HFFc6 (cell line): ENCODE measurements at places on chromosomes 13 and 19. TPM values are rescaled to one million over a fixed set of nuclear protein-coding genes. Genes with fewer than 3 reads are reported as not detected.

CGB5 gene
- not detected in 3 replicates for total RNA-seq

- no peaks in the 10 kb centered on the region; the same call in 1 of the 2 replicates for H3K4me1 ChIP-seq
- peaks cover 40% of the 10 kb centered on the region for H3K27me3 ChIP-seq
These were observed 3.1 kb downstream of the CEACAM3 start for GRCh38 chr19:41799444-41800000.

- H3K36me3 ChIP-seq: 0 out of 2 replicates have a peak, but pooled peaks cover under 1% of the 10 kb centered on the region
- no peak overlapping the region for H3K4me3 ChIP-seq
- no peak for DNase-seq
These were observed 10.3 kb downstream of the TNFSF9 start for GRCh38 chr19:6540918-6541689.

CTXN1 gene
- 6.1 to 14.0 TPM (median 10.9 TPM) in 3 replicates for total RNA-seq

- no peak overlapping the region for H3K4me3 ChIP-seq
- no peak overlapping the region for H3K27ac ChIP-seq
- H3K27me3 ChIP-seq: peaks cover 21% of the 10 kb centered on the region
- H3K4me1 ChIP-seq: no peaks in the 10 kb centered on the region; the same call in 1 of the 2 replicates
- DNase-seq: no peak
These were observed 74.9 kb upstream of the SPATA13 start for GRCh38 chr13:24085662-24086061.

NLRP4 gene
- total RNA-seq: not detected in 3 replicates

SKA3 gene
- 10.6 to 23.8 TPM (median 19.6 TPM) in 3 replicates for total RNA-seq

GRCh38 chr19:38076337-38076736 is 147.7 kb downstream of the DPF1 start:
- peaks cover 12% of the 10 kb centered on the region for H3K27me3 ChIP-seq
- no peak for DNase-seq
- peaks cover 22% of the 10 kb centered on the region for H3K36me3 ChIP-seq
- H3K4me3 ChIP-seq: no peak overlapping the region
- peaks cover 45% of the 10 kb centered on the region for H3K4me1 ChIP-seq
- no peak overlapping the region; the same call in 1 of the 2 replicates for H3K27ac ChIP-seq

DNA sequence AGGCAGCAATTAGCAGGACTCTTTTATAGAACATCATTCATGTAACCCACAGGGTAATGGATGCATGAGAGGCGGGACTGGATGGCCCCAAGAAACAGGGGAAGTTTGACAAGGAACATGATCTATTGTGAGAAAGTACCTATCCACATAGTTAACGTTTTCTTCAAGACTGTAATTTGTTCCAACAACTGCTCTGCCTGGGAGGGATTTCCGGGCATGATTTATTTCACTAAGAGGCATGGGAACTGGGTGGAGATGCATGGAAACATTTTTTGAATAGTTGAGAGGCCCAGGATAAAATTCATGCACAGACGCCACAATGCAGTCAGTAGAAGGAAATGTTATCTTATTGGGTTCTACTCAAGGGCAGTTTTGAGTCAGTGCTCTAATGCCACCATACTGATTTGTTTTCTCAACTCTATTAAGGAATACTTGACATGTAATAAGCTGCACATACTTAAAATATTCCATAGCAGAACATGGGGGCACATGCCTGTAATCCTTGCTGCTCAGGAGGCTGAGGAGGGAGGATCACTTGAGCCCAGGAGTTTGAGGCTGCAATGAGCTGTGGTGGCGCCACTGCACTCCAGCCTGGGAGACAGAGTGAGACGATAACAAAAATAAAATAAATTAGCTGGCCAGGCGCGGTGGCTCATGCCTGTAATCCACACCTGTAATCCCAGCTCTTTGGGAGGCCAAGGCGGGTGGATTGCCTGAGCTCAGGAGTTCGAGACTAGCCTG is 9.9 kb upstream of the ATG4D start:
- peak overlapping the region; percentile 90 for H3K27ac ChIP-seq
- 0 out of 2 replicates have a peak, but pooled peaks cover 6% of the 10 kb centered on the region for H3K36me3 ChIP-seq

- peaks cover under 1% of the 10 kb centered on the region for H3K4me1 ChIP-seq
- H3K4me3 ChIP-seq: no peak overlapping the region
- no peak overlapping the region for H3K27ac ChIP-seq
- H3K36me3 ChIP-seq: no peaks in the 10 kb centered on the region
- DNase-seq: no peak
- H3K27me3 ChIP-seq: peaks cover 3% of the 10 kb centered on the region; the same call in 1 of the 2 replicates
These were observed 11.2 kb downstream of the WIZ start for GRCh38 chr19:15438577-15438976.

SPATA13 gene
- 5.5 to 8.6 TPM (median 8.0 TPM) in 3 replicates for total RNA-seq

ZNF154 gene
- 0.13 TPM in 1 of 3 replicates, not detected in the others for total RNA-seq

B3GNT3 gene
- not detected in 3 replicates for total RNA-seq

DNA sequence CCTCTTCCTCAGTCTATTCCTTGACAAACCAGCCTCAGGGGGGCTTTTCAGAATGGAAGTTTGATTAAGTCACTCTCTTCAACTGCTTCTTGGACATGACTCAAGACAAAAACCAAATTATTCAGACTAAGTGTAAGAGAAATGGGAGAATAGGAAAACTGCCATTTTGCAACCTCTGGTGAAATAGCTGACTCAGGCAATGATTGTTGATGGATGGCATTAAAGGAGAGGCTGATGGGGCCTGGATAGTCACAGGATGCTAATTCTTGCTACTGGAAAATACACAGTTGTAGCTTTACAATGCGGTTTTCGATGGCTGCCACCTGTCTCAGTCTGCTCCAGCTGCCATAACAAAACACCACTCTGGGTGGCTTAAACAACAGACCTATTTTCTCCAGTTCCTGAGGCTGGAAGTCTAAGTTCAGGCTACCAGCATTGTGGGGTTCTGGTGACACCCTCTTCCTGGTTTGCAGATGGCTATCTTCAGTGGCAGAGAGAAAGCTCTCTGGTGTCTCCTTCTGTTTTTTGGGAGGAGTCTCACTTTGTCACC is 6.1 kb downstream of the NOSIP start:
- no peak for DNase-seq
- peak overlapping the region; percentile 36; the same call in 1 of the 2 replicates for H3K27ac ChIP-seq
- no peaks in the 10 kb centered on the region; the same call in 1 of the 2 replicates for H3K36me3 ChIP-seq

DNA sequence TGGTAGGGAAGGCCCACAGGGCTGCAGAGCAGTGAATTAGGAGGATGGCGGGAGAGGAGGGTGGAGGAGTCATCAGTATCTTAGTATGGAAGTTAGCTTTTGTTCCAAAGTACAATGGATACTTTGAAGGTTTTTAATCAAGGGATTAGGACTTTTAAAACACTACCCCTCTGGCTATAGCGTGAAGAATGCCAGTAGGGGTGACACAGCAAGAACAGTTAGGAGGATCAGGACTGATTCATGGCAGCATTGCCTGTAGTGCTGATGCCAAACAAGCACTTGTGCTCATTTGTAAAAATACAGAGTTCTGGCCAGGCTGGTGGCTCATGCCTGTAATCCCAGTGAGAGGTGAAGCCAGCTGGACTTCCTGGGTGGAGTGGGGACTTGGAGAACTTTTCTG is 46.2 kb downstream of the SKA3 start:
- H3K4me1 ChIP-seq: peaks cover 14% of the 10 kb centered on the region
- H3K27me3 ChIP-seq: no peaks in the 10 kb centered on the region; the same call in 1 of the 2 replicates
- DNase-seq: no peak
- peak overlapping the region; percentile 14 for H3K27ac ChIP-seq
- H3K36me3 ChIP-seq: no peaks in the 10 kb centered on the region
- H3K4me3 ChIP-seq: no peak overlapping the region

FAM124A gene
- total RNA-seq: not detected in 3 replicates

DNA sequence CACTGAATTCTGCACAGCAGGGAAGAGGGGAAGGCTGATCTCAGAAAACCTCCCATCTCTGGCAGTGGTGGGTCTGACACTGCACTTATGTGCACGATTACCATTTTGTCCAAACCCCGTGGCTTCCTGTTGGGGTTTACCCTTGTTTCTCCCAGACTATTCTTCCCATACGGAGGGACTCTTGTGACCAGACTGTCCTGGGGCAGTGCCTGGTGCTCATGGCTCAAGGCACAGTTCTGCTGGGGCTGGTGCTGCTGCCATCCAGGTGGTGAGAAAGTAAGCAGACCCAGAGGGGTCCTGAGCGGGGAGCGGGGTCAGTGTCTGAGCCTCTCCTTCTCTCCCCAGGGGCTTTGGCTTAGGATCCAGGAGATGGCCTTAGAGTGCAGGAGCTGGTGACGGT is 5.1 kb upstream of the SIGLEC9 start:
- no peaks in the 10 kb centered on the region for H3K36me3 ChIP-seq
- no peak for DNase-seq
- H3K4me3 ChIP-seq: no peak overlapping the region
- peaks cover 31% of the 10 kb centered on the region for H3K27me3 ChIP-seq

- H3K27me3 ChIP-seq: no peaks in the 10 kb centered on the region
- DNase-seq: peak; percentile 62
- peaks cover 10% of the 10 kb centered on the region for H3K36me3 ChIP-seq
- no peak overlapping the region for H3K27ac ChIP-seq
These were observed 34.0 kb downstream of the GPC6 start for GRCh38 chr13:93260591-93260990.

DNA sequence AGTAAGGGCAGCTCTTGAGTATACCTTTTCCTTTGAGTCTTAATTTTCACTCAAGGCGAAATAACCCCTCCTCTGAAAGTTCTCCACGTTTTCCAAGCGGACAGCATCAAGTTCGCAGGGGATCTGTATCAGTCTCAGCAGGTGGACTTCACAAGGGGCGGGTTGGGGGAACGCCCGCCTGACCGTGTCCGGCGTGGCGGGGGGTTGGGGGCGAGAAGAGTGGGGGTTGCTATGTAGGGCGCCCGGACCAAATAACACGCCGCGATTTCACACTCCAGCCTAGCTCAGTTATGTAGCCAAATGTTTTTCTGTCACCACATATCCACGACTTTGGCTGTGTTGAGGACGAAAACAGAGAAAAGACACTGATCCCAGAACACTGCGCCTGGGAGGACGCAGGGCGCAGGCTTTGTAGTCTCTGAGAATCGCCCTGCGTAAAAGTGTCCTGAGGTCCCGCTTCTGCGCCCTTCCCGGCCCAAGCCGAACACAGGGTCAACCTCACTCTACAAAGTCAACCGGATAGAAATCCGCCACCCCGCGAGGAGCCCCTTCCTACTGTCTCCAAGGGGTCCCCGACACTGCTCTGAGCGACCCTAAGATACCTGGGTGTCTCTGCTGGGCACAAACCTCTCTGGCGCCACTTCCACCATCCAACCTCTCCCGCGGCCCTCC is 524 bp downstream of the RUBCNL start:
- peaks cover 6% of the 10 kb centered on the region; the same call in 1 of the 2 replicates for H3K4me1 ChIP-seq
- DNase-seq: no peak
- no peak overlapping the region for H3K4me3 ChIP-seq
- no peaks in the 10 kb centered on the region for H3K36me3 ChIP-seq

DNA sequence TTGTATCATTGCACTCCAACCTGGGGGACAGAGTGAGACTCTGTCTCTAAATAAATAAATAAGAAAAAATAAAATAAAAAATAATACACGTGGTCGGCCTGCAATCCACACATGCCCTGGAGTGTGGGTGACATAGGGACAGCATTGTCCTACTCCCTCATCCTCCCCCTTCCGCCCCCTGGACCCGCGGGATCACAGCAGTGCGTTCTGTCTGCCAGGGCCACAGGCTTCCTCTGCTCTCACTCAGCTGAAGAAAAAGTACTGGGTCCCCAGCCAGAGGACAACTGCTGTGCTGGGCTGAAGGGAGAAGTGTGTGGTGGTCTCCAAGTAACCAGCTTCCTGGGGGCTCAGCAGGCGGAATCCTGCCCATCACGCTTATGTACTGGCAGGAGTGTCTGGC is 6.3 kb downstream of the BCAT2 start:
- H3K27me3 ChIP-seq: no peaks in the 10 kb centered on the region; the same call in 1 of the 2 replicates
- H3K4me1 ChIP-seq: peaks cover 8% of the 10 kb centered on the region
- no peak overlapping the region for H3K4me3 ChIP-seq
- no peak for DNase-seq
- no peaks in the 10 kb centered on the region for H3K36me3 ChIP-seq

DNA sequence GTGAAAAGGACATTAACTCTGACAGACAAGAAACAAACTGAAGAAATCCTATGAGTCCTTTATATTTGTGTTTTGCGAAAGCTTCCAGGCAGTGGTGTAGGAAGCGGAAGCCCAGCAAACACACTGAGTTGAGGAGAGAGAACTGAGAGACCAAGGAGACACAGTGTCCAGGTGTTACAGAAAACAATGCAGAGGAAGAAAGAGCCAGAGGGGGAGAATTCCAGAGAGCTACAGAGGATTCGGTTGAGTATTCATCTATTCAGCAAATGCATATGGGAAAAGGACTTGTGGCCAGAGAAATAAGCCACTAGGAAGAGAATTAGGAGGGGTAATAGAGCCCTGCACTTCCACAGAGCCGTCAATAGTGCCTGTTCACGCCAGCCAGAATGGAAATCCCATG is 183.5 kb downstream of the LIG4 start:
- H3K27ac ChIP-seq: no peak overlapping the region
- H3K27me3 ChIP-seq: no peaks in the 10 kb centered on the region
- H3K36me3 ChIP-seq: no peaks in the 10 kb centered on the region
- H3K4me3 ChIP-seq: no peak overlapping the region
- H3K4me1 ChIP-seq: no peaks in the 10 kb centered on the region

ZNF563 gene
- total RNA-seq: 2.1 and 2.7 TPM in 2 replicates
